ENCODE measurements at places on chromosomes 4 and X.

GRCh38 chr4:57494821-57495220, 384.6 kb upstream of the IGFBP7 start:
- DNase-seq, result no peak

- DNase-seq, result no peak
Observed at GRCh38 chr4:74157154-74157553, 764 bp upstream of the MTHFD2L start.

DNA sequence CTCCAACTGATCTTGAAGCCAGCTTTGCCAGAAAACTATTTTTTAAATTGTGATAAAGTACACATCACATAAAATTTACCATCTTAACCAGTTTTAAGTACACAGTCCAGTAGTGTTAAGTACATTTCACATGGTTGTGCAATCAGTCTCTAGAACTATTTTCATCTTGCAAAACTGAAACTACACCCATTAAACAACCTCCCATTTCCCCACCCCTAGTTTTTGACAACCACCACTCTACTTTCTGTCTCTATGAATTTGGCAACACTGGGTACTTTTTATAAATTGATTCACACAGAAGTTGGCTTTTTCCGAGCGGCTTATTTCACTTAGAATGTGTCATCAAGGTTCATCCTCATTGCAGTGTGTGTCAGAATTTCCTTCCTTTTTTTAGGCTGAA, 31.0 kb downstream of the TRPC5 start:
- no peak for DNase-seq

DNA sequence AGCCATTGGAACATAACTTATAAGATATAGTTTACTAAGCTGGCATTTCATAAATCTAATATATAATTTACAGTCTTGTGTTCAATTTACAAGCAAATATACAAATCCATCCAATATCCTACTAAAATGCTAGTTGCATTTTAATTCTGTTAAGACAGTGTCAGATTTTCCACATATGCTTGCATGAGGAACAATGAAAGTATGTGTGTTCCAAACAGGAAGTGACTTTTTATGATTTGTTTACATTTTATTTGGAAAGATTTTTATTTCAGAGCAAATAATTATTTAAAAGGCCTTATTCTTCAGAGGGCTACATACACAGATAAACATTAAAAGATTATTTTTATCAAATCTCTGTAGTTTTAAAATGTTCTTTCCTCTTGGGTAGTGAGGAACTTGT, 130.1 kb downstream of the KLHL34 start:
- DNase-seq, result no peak

DNA sequence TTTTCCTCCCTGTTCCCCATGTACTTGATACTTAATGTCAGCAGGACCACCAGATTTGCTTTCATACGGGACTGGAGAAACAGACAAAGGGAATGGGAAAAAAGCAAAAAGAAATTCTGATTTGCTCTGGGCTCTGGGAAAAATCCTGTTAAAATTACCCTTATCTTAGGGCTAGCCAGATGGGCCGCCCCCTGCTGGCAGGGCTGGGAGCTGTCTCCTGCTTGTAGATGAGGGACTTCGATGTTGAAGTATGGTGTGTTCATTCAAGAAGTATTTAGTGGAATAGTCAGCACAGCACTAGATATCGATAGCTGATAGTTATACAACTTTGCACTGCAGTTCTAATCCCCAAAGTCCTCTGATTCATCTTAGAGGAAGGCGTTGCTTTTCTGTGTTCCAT, 45.8 kb downstream of the BCORL1 start:
- DNase-seq, result no peak

- DNase-seq, result no peak
Observed at GRCh38 chrX:75968293-75968692, 183.2 kb upstream of the MAGEE2 start.
